ENCODE measurements at places on chromosomes 4 and X. TPM values are rescaled to one million over a fixed set of nuclear protein-coding genes. Genes with fewer than 3 reads are reported as not detected.

Gene TMPRSS11E
- total RNA-seq: not detected

Gene CHST7
- total RNA-seq: 1.7 TPM

Gene PLAC1
- total RNA-seq: not detected

Gene CTAG1B
- not detected for total RNA-seq

GRCh38 chr4:88008122-88008742 lies 797 bp downstream of the PKD2 start:
- DNase-seq: peak; percentile 59

- DNase-seq: no peak
Observed at GRCh38 chr4:74999714-75000309, 66.9 kb downstream of the PARM1 start.

DNA sequence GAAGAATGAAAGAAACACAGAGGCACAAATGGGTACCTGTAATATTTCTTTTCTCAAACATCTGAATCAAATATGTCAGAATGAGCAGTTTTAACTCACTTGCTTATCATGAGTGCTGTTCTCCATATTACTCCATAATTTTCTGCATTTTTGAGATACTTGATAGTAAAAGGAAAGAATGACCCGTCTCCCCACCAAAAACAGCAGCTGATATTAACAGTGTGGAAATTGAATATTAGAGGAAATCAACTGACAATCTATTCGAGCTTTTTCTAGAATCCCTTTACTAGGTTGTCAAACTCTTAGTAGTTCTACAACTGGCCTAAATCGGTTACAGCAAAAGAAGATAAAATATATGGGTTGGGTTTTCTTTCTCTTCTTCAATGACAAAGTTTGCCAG lies 49.9 kb upstream of the HELT start:
- DNase-seq: no peak

DNA sequence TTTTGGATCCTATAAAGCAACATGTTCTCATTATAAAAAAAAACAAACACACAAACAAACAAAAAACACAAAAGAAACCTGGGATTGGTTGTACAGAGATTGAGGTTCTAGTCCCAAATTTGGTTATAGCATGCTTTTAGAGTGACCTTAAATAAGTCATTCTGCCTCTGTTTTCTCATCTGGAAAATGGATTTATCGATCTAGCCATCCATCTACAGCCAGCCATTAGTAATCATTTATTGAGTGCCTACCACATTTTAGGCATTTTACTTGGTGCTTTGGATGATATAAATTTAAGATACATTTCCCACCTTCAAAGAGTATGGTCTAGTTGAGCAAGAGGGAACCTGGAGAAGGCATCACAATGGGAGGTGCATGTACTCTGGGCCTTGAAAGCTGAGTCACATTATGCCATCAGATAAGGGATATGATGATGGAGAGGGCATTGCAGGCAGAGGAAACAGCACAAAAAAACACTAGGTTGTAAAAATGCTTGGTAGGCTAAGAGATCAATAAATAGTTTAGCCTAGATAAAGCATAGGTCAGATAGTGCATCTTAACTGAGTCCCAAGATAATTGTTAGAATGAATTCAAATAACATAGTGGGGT lies 91.4 kb downstream of the HEPH start:
- no peak for DNase-seq

GRCh38 chr4:42248972-42249371 lies 96.5 kb upstream of the BEND4 start:
- no peak for DNase-seq

DNA sequence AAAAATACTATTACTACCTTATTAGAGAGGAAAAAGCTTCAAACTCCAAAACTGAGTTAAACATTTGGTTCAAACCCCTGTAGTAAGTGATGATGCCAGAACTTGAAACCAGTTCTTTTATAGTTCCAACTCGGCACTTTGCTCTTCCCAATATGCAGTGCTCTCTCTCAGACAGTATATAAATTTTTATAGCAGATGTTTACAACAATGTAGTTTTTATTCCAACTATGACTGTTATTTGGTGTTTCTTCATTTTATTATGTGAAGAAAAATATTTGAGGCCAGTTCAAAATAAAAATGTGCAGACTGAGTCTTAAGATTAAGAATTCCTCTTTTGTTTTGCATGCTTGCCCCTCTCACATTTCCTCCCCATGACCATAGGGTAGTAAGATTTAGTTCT lies 2.9 kb upstream of the PPP4R3C start:
- DNase-seq: no peak

- DNase-seq: no peak
Observed at GRCh38 chrX:19190902-19191301, 68.6 kb upstream of the ADGRG2 start.

DNA sequence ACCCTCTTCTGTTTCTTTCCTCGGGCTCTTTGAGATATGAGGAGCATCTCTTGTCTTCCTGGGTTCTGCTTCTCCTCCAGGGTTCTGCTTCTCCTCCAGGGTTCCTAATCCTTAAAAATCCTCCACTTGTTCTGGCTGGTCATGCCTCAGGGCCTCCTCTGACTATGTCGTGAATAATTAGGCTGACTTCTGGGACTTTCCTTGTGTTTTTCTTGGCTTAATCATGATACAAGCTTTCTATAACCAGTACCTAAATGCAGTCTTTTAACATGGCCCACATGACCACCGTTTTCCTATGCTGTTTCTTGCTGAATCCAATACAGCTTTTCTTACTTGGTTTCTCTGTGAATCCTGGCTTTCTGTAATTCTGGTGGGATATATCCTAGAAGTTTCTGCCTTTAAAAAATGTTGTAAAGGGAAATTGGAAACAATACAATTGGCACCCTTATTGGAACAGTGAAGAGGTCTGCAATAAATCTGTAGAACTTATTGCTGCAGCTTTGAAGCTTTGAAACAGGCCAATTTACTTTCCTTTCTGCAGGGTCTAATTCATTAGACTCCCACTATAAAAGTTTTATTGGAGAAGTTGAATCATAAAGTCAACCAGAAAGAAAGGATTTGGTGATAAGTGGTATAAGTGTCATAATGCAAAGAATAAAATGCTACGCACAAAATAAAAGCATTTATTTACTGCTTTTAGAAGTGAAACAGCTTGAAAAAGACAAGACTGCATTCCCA lies 213.1 kb downstream of the UGT8 start:
- no peak for DNase-seq

DNA sequence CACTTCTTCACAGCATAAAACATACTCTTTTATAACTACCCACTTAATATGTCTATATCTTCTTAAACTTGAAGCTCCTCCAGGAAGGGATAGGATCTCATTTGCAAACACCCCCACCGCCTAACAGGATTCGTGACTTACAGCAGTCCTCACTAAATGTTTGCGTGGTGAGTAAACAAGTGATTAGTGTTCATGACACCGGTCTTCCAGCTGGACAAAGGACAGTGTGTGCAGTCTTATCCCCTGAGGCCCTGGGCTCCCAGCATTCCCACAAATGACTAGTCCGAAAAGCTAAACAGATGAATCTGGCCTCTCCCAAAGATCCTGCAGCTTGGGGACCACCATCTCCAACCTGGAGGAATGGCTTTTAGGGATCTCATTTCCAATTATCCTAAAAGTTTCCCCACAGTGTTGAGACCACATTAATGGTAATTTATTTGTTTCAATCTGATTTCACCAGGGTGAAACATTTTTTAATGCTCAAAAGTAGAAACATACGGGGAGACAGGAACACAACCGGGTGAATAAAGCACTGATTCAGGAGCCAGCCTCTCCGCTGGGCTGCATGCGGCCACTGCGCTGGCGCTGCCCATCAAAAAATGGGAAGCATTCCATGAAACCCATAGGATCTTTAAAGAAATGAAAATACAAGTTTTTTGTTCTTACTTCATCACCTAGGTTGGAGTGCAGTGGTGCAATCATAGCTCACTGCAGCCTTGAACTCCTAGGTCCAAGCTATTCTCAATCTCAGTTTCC lies 69.2 kb downstream of the HADH start:
- DNase-seq: no peak

GRCh38 chr4:187212446-187213080 lies 488.9 kb upstream of the FAT1 start:
- DNase-seq: no peak

- DNase-seq: no peak
Observed at GRCh38 chrX:135522132-135522530, 1.7 kb downstream of the INTS6L start.

GRCh38 chrX:77160301-77160700 lies 286.9 kb upstream of the FGF16 start:
- DNase-seq: no peak

All from Peyer's patch (tissue), 4 donors.